ENCODE measurements at places on chromosomes 4 and X.

- no peak for DNase-seq
These were observed 958.3 kb upstream of the ADGRL3 start for GRCh38 chr4:60241866-60242265.

GRCh38 chr4:189177130-189177529, 763.5 kb upstream of the FRG1 start:
- DNase-seq, result no peak

GRCh38 chrX:102765809-102766208, 45.3 kb downstream of the GPRASP3 start:
- DNase-seq, result no peak

DNA sequence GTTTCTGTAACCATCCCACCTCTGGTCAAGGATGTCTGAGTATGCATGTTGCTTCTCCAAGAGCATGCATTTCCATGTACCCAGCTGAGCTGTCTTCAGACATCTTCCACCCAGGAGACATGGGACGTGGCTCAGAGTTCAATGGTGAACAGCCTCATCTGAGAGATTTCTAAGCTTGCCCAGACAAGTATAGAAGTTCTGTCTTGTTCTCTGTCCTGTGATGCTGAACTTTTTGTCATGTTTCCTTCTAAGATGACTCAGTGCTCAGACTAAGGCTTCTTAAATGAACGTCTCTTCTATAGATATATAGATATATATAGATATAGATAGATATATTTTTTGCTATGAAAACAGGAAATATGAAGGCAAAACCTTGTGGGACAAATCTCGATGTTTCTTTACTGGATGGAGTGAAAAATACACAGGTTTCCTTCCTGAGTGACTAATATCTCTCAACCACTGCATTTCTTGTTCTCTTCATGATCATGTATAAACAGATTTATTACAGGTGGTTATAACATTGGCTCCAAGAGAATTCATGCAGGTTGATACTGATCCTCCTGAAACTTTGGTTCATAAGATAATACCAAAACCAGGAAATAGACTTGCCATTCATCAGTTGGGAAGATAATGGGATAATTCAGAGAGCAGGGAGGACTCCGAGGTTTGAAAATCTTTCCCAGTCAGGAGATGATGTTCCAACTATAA, 168.2 kb downstream of the ZNF518B start:
- DNase-seq, result no peak

- no peak for DNase-seq
These were observed 11.7 kb downstream of the MAGEE1 start for GRCh38 chrX:76439188-76439587.
